ENCODE measurements at places on chromosomes 12 and 14.

DNA sequence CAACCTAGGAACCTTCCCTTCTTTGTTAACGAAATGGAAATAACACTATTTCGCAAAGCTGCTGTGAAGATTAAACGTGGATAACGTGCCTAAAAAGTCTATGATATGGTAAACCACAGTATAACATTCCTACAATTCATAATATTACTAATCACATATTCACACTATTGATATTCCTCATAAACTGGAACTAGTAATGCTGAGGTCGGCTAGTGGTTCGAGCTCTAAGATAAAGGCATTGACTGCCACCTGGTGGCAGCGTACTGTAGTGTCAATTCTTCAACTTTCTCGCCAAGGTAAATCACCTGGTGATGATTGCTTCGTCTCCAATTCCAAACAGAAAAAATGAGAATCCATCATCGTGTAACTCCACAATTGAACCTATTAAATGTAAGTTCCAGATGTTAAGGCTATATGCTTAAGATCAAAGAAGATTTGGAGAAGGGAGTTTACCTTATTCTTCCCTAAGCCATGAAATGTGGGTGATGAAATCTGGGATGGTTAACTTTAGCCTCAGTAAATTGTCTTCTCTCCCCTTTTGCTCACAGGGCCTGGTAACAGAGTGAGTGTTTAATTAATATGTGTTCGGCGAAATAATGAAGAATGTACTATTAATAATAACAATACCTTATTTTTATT is 197.5 kb upstream of the TMEM132C start:
- DNase-seq, result peak; percentile 41

- DNase-seq, result no peak
Observed at GRCh38 chr14:79598339-79598738, 613.0 kb downstream of the DIO2 start.

DNA sequence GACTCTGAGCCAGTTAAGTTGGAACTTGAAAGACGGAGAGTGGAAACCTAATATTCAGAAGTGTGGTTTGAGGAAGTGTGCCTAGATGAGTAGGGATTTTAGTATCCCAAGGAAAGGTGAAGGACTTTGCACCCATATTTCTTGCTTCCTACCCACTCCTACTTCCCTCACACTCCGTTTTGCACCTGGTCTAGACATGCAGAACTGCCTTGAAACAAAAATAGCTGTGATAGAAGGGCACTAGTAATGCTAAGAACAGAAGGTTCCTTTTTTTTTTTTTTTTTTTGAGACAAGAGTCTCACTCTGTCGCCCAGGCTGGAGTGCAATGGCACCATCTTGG is 732 bp upstream of the ARF3 start:
- DNase-seq, result no peak

DNA sequence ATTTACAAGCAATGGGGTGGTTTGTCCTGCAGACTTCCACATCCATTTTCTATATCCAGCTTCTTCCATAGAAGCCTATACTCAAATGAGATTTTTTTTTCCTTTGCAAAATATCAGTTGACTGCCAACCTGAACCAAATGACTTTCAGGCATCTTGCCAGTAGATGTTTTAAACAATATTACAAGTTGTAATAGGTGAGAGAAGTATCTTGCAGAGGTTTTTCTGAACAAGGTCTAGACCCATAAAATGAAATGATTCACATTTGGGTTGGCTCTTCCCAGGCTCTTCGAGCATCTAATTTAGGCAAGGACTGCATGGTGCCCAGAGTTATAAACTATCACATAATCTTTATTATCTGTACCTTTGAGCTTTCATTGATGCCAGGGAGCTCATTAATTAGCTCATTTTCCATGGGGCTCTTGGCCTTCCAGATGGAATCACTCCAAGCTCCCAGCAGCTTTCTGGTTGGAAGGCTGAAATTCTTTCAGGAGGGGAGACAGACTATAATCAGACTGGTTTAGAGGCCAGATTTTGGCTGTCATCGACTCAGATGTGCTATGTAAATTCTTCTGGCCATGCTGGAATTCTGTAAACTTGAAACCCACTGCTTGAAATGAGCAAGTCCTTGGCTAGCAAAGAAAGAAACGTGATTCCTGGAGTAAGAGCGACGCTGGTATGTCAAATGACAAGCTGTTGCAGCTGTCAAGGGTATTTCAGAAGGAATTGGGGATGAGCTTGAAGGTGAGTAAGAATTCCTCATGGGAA is 32.2 kb upstream of the DICER1 start:
- DNase-seq, result no peak

DNA sequence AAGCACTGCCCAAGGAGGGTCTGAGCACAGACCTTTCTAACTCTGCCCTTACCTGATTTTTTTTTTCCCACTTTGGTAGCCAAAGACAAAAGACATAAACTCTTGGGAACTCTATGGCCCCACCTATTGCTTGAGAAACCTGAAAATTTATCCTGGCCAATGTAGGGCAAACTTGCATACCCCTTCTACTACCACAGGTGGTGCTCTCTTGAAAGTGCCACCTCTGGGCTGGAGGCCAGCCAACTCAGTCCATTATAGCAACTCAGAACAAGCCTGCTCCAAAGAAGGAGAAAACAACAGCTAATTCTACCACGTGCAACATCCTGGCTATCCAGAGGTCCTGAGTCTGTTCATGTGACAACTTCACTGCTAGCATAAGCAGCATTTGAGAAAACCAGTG is 55.7 kb upstream of the ABCD2 start:
- no peak for DNase-seq

- DNase-seq, result no peak
Observed at GRCh38 chr12:56803750-56804149, 40.6 kb downstream of the HSD17B6 start.

- DNase-seq, result no peak
Observed at GRCh38 chr14:93040982-93041381, 74.7 kb downstream of the ITPK1 start.

DNA sequence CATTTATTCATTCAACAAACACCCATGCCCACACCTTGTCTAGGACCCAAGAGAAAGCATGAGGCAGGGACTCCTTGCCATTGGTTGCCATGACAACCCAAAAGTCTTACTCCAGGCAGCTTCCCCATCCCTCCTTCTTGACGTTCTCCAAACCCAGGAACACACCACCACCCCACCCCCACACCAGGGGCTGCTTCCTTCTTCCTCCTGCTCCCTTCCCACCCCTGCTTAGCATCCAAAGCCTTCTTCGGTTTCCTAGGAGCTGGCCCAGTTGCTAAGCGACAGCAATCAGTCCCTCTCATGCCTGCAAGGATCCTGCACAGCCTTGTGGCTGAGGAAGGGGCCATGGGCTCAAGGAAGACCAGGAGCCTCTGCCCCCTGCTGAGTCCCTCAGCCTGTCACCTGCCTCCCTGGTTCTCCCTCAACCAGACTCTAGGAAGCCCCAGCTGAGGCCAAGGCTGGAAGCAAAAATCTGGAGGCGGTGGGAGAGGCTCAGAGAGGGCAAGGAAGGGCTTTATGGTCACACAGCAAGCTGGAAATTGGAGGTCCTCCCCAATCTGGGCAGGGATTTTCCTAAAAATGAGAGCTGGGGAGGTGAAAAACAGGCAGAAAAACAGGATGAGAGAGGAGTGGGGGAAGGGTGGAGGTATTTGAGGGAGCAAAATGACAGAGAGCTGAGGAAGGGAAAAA is 15.4 kb downstream of the RASAL1 start:
- DNase-seq, result peak; percentile 24

- no peak for DNase-seq
Observed at GRCh38 chr12:5884285-5884684, 60.8 kb downstream of the ANO2 start.

DNA sequence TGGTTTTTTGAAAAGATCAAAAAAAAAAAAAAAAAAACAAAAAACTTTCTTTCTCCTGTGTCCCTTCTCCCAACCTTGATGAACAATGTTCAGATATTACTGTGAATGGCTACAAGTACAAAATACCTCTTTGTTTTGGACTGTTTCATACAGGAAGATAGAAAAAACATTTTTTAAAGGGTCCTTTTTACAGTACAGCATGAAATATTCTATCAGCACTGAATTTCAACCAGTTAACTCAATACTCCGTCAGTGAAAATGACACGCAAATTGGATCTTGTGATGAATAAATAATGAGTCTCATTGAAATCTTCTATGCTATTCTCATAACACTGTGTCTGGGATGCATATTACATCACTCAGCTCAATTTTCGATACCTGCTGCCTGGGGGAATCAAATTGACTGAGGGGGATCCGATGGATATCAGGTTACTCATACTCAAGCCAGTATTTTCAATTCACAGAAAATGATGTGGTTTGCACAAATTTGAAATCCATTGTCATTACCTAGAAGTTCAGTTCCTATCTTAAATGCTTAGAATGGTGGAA is 179.6 kb downstream of the TMTC2 start:
- no peak for DNase-seq

GRCh38 chr12:43914923-43915468 is 79.1 kb downstream of the TMEM117 start:
- no peak for DNase-seq

- no peak for DNase-seq
Observed at GRCh38 chr14:61543946-61544345, 151.4 kb upstream of the HIF1A start.

- no peak for DNase-seq
Observed at GRCh38 chr12:697481-697880, 34.2 kb upstream of the NINJ2 start.

DNA sequence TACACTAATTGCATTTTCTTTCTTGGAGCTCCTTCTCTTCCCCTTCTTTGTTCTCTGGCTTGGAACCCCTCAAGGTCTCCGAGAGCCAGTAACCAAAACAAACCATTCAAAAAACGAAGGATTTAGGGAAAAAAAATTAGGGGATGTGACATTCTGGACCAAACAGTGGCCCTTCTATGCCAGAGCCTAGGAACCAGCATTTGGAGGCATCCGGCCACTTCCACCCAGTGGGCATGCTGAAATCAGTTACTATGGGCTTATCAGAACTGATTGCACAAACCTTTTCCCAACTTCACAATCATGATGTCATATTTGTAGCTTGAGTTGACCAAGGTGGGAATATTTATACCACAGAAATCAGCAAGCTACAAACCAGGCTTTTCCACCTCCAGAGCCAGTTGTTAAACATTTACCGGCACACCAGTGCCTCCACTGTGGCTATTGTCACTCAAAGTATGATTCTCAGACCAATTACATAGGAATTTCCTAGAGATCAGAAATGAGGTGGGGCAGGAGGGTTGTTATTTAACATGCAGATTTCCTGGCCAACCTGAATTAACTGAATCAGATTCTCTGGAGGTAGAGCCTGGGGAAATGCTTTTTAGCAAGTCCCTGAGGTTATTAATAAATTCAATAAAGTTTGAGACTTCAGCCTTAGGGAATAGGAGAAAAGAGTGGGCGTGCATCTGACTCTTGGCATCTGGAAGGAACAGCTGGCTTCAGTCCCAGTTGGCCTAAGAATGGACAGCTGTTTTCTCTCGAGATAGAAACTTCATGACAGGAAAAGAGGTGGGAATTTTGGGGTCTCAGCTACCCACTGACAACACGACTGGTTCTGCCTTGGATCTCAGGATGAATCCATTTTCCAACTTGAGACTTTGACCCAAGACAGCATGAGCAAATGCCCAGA is 273.9 kb downstream of the ZFP36L1 start:
- DNase-seq, result no peak

GRCh38 chr14:93895023-93895604 is 32.0 kb upstream of the FAM181A start:
- no peak for DNase-seq

DNA sequence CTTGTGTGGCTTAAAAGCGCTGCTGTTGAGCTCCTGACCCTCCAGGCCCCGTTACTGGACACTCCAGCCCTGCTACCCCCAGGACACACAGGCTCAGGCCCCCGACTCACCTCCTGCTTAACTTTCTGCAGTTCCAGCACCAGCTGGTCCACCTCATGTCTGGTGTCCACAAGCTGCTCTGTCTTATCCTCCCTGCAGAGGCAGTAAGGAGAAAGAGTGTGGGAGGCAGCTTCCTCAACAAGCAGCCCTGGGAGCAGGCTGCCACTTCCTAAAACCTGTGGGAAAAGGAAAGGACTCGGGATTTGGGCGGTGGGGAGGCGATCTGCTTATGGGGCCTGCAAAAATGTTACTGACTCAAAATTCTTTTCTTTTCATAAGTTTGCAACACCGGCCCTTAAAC is 79.2 kb downstream of the CCDC88C start:
- no peak for DNase-seq

DNA sequence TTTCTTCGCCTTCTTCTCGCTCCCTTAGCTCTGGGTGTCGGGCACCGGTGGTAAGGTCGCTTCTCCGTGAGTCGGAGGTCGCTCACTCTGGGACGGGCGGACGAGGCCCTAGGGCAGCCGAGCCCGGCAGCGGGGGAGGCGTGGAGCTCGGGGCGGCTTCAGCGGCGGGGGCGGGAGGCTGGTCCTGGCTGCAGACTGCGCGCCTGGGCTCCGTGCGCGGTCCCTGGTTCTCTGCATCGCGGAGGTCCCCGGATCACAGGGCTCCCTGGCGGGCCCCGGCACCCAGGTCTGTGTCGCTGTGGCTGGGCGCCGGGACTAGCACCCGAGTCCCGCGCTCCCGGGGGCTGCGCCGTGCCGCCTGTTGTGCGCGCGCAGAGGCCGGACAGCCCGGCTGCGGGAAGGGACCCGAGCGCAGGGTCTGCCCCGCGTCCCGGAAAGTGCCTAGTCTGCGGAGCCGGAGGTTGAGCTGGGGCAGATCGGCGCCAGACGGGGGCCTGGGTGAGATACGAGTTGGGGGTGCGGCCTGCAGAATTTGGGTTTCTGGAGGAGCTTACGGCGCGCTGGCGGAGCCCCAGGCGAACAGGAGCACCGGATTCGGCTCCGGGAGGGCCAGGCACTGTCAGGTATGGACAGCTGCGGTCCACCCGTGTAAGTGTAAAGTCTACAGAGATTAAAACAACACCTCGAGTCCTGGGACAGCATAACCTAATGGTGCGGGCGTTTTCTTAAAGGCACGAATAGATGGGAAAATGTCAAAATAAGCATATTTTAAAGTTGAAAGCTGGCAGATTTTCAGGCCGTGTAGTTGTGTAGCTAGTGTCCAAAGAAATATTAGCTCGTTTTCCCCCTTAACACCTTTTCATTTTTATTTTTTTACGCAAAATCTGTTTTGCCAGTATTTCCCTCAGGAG is 713 bp downstream of the FRMD6 start:
- no peak for DNase-seq

- no peak for DNase-seq
Observed at GRCh38 chr12:124184456-124184855, 110.4 kb upstream of the RFLNA start.

DNA sequence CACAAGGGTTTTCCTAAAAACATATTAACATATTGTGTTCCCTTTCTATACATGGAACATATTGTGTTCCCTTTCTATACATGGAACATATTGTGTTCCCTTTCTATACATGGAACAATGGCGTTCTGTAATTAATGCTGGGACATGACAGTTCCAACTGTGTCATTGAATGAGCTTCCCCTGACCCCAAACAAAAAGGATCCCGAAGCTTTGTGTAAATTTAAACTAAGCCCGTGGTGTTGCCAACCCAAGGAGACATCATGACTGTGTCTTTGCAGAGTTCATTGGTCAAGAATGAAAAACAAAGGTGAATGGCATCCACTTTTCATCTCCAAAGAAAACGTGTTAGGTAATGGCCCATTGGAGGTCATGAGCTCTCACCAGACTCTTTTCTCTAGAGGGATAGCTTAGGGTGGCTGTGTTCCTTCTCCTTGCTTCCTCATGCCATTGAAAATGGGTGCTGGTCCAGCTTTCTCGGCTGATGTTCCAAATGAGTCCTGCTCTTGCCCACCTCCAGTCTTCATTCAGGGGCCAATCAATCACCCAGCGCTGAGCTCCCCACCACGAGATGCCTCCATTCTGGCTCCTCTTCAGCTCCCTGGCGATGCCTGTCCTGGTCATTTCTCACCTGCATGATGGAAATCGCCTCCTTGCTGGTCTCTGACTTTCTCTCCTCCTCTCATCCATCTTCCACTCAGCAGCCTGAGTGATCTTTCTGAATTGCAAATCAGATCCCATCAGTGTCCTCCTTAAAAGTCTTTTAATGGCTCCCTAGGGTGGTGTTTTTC is 156.1 kb downstream of the VRK1 start:
- DNase-seq, result no peak

Data from neural crest cell (in vitro differentiated cells).